ENCODE measurements at places on chromosomes 12 and 14.

DNA sequence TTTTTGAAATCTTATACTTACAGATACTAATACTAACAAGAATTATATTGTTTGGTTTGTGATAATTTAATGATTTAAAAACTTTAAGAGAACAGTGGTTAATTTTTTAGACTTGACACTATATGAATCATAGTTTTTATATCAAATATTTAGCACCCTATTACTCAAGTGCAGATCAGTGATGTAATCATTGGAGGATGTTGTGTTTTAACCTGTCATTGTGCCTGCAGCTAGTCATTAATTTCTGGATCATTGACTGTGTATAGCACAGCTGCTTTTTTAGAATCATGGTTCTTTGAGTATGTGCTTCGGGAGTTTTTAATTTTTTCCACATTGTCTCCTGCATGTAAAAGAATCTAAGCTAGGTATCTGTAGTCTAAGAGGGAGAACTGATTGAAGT lies 17.3 kb downstream of the ARID4A start:
- DNase-seq = no peak

DNA sequence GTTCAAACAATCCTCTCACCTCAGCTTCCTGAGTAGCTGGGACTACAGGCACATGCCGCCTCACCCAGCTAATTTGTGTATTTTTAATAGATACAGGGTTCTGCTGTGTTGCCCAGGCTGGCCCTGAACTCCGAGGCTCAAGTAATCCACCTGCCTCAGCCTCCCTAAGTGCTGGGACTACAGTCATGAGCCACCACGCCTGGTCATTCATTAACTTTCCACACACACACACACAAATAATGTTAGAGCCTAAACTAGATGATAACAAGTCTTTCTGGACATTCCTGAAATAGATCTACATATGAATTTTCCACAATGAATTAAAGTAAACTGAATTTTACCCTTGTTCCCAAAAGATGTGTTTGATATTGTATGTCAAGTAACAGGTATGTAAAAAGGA lies 776.0 kb downstream of the GALC start:
- no peak for DNase-seq

GRCh38 chr12:88247241-88247643 lies 105.1 kb downstream of the TMTC3 start:
- peak; percentile 5 for DNase-seq

DNA sequence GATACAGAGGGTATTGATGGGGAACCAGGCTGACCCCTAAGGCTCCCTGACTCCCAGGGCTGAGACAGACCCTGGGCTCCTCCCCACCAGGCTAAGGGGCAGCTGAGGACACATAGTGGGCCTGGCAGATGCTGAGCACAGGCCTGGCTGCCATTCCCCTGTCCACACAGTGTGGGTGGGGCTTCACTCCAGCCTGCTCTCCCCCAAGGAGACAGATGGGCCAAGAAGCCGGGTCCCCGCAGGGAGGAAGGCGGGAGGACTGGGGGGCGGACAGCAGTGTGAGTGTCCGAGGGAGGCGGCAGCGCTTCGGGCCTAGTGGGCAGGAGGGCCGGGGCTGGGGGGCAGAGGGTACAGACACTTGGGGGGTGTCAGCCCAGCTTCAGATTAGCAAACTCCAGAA lies 32.0 kb downstream of the RFLNA start:
- DNase-seq = no peak

GRCh38 chr14:101839236-101839635 lies 77.7 kb downstream of the PPP2R5C start:
- no peak for DNase-seq

GRCh38 chr14:97025722-97026121 lies 228.5 kb downstream of the VRK1 start:
- DNase-seq = no peak

GRCh38 chr12:27973487-27973890 lies 956 bp upstream of the PTHLH start:
- no peak for DNase-seq
